Gastroesophageal sphincter (tissue), 4 donors: ENCODE measurements at places on chromosomes 1 and 21. TPM values are rescaled to one million over a fixed set of nuclear protein-coding genes. Genes with fewer than 3 reads are reported as not detected.

RBP7 gene
- total RNA-seq: 35.6 TPM

RAB3B gene
- total RNA-seq: under 0.01 TPM

CYP4A22 gene
- total RNA-seq: not detected

EXO1 gene
- not detected for total RNA-seq

OPTC gene
- total RNA-seq: not detected

C1orf141 gene
- total RNA-seq: not detected

ZNF648 gene
- total RNA-seq: not detected
